ENCODE measurements at places on chromosomes 1 and 21.

- DNase-seq: no peak
Measured at GRCh38 chr1:97668945-97669344, 251.9 kb downstream of the DPYD start.

DNA sequence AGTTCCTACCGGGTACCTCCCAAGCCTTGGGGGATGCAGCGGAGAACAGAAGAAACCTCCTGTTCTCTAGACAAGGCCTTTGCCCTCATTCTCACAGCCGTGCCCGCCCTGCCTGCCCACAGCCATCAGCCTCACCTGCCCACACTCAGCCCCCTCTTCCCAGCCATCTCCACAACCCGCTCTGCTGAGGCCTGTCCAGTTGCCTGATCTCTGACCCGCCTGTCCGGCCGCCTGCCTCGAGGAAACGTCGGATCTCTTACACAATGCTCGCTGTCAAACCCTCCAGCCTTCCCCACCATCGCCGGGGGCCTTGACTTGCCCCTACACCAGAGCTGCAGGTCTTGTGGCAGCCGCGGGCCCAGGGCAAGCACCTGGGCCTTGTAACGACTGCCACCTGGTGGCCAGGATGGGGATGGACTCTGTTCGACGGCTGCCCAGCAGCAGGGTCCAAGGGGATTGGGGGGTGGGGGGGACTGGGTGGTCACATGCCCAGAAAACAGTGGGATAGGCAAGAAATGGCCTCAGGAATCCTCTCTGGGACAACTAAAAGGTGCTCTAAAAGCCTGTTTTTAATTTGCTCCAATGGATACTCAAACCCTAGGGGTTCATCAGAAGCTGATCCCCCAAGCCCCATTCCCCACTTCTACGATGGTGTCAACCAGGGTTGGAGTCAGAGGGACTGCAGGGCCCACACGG, 31.0 kb downstream of the SLC45A1 start:
- peak; percentile 53 for DNase-seq

- no peak for DNase-seq
Measured at GRCh38 chr1:32508761-32509160, 30.5 kb upstream of the ZBTB8A start.

- peak; percentile 52 for DNase-seq
Measured at GRCh38 chr1:26529655-26530409, at the start of gene RPS6KA1. Gene RPS6KA1, plus strand, starts transcription at chr1:26529761. Its CDS starts 160 bp downstream, at chr1:26529921.
